ENCODE measurements at places on chromosomes 16 and 17. TPM values are rescaled to one million over a fixed set of nuclear protein-coding genes. Genes with fewer than 3 reads are reported as not detected.
A peak's percentile ranks its signal among the peaks of the same experiment; 100 is the strongest.

DNA sequence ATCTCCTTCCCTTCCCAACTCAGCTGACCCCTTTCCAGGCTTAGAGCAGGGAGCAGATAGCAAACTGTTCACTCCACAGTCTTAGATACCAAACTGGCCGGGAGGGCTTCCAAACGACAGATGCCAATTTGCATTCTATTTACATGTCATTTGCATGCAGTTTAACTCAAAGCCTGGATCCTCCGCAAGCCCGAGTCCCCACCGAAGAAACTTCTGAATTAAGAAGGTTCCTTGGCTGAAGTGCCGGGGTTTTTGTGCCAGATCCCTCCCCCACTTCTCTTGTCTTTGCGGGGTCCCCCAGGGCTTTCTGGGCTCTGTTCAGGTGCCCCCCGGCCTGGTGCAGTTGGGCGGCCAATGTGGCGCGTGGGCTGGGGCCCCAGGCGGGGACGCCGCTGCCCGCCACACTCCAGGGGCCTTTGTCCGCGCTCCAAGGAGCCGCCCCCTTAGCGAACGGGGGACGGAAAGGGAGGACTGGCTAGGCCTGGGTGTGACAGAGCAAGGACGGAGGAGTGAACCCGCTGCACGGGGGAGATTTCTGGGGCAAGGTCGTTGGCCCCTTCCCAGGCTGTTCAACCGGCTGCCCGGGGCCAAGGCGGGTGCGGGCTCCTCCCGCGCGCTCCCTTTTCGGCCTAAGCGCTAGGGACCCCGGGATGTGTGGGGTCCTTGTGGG, 1.2 kb downstream of the GPRC5B start:
- no peak for DNase-seq
- H3K36me3 ChIP-seq: no peaks in the 10 kb centered on the region
- peaks cover 12% of the 10 kb centered on the region for H3K27me3 ChIP-seq

Gene FMNL1
- total RNA-seq: 405 TPM

Gene UBE2O
- 43.7 TPM for total RNA-seq

GRCh38 chr16:25626172-25626571, 65.6 kb upstream of the HS3ST4 start:
- no peaks in the 10 kb centered on the region for H3K36me3 ChIP-seq
- no peak overlapping the region for H3K27ac ChIP-seq
- H3K4me3 ChIP-seq: no peak overlapping the region

GRCh38 chr16:56367764-56368163, 57.6 kb downstream of the AMFR start:
- peaks cover 51% of the 10 kb centered on the region for H3K36me3 ChIP-seq
- H3K27me3 ChIP-seq: no peaks in the 10 kb centered on the region
- no peak overlapping the region for H3K27ac ChIP-seq
- no peak for DNase-seq

DNA sequence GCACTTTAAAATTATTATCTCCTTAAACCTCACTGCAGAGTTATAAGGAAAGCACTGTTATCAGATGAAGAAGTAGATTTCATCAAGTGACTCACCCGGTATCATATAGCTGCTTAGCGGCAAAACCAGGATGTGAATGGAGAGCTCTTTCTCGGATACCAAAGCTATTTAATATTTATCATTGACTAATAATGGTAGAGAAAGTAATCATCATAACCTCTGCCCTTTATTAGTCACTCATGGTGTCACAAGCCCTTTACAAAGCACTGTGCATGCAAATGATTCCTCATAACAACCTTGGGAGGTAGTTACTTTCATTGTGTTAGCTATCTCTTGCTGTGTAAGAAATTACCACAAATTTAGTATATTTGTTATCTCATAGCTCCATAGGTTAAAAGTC, 592.9 kb downstream of the MAF start:
- no peaks in the 10 kb centered on the region for H3K27me3 ChIP-seq
- no peak overlapping the region for H3K4me3 ChIP-seq
- H3K4me1 ChIP-seq: peaks cover 5% of the 10 kb centered on the region
- no peaks in the 10 kb centered on the region for H3K36me3 ChIP-seq
- no peak overlapping the region for H3K27ac ChIP-seq

Gene EPOP
- total RNA-seq: 0.25 TPM

DNA sequence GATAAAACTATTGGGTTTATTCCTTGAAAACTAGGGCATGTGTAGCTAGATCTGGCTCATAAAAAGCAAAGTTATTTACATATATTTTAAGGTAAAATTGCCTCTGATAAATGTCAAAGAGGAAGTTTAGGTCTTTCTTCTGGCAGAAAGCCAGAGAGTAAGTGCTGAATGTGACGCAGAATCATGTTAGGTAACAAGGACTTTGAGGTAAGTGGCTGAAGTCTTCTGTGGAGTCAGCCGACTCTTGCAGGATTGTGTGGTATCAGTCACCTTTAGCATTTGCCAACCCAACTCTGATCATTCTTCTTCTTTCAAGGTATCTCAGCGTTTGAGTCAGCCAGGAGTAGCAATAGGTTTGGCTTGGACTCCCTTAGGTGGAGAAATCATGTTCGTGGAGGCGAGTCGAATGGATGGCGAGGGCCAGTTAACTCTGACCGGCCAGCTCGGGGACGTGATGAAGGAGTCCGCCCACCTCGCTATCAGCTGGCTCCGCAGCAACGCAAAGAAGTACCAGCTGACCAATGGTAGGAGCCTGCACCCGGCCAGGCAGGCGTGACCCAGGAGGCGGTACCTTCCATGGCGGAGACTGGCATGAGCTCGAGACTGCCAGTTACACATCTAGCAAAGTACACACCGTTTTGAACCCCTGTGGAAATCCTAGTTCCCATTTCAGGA, 37.9 kb downstream of the SIAH1 start:
- no peaks in the 10 kb centered on the region for H3K4me1 ChIP-seq
- no peak overlapping the region for H3K4me3 ChIP-seq
- H3K27me3 ChIP-seq: no peaks in the 10 kb centered on the region
- H3K36me3 ChIP-seq: peaks cover 21% of the 10 kb centered on the region
- no peak overlapping the region for H3K27ac ChIP-seq

DNA sequence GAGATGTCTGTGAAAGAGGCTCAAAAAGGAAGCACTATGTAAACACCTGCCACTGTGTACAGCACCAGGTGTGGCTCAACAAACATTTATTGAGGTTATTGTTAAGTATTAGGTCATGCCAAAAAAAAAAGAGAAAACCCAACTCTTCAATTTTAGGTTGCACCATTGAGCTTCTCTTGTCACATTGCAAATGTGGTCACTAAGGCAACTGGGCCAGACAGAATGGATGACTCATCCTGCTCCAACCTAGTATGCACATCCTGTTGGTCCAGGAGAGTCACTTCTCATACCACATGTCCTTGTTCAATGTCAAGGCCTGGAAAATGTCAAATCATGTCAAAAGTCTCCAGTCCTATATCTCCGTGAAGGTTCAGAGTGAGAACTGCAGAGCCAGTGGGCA, 25.0 kb downstream of the HOXB1 start:
- H3K36me3 ChIP-seq: no peaks in the 10 kb centered on the region
- H3K27ac ChIP-seq: no peak overlapping the region
- H3K4me1 ChIP-seq: peaks cover 10% of the 10 kb centered on the region
- H3K4me3 ChIP-seq: no peak overlapping the region
- DNase-seq: peak; percentile 43
- no peaks in the 10 kb centered on the region for H3K27me3 ChIP-seq

GRCh38 chr17:726271-726919, 6.0 kb upstream of the TLCD3A start:
- H3K36me3 ChIP-seq: no peaks in the 10 kb centered on the region
- H3K27ac ChIP-seq: no peak overlapping the region
- H3K4me3 ChIP-seq: no peak overlapping the region

Gene HID1
- total RNA-seq: 19.5 TPM

DNA sequence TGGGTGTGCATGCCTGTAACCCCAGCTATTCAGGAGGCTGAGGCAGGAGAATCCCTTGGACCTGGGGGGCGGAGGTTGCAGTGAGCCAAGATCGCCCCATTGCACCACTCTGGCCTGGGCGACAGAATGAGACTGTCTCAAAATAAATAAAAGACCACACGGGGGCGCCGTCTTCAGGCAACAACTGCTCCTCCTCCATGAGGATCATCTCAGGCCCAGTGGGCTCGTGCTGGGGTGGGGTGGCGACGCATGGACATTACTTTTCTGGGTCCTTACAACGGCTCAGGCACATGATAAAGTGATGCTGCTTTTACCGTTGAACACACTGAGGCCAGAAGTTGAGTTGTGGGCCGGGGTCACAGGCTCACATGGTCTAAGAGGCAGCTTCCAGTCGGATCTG, 56.2 kb downstream of the PRMT7 start:
- peaks cover 57% of the 10 kb centered on the region for H3K4me1 ChIP-seq
- H3K4me3 ChIP-seq: no peak overlapping the region
- H3K27me3 ChIP-seq: no peaks in the 10 kb centered on the region
- no peak overlapping the region for H3K27ac ChIP-seq
- DNase-seq: peak; percentile 39

DNA sequence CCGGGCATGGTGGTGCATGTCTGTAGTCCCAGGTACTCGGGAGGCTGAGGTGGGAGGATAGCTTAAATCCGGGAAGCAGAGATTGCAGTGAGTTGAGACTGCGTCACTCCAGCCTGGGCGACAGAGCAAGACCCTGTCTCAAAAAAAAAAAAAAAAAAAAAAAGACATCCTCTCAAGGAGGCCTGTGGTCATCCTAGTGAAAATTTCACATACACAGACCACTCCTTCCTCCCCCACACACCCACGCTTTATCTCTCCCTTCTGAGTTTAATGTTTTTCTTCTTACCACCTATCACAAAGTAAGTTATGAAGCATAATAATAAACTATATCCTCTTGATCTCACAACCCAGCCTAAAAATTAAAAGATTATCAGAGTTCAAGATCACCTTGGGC, 1.3 kb upstream of the NOL11 start:
- H3K4me1 ChIP-seq: peaks cover 28% of the 10 kb centered on the region
- peaks cover 11% of the 10 kb centered on the region for H3K36me3 ChIP-seq
- no peak for DNase-seq
- H3K27me3 ChIP-seq: no peaks in the 10 kb centered on the region

DNA sequence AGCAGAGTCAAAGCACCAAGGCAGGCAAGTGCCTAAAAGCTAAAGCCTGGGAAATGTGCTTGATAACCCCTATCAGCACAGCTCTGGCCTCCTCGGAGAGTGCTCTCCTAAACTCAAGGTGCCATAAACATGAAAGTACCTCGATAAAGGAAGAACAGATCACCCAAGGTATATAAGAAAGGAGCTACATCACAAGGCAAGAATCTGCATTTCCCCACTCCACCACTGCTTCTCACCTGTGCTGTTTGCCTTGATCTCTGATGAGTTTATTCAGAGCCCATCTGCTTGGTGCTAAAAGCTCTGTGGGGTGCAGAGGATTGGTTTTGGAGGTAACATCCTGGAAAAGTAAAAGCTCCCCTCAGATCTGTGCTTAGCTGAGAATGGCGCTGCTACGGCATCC, 449.5 kb upstream of the CDH5 start:
- H3K36me3 ChIP-seq: no peaks in the 10 kb centered on the region
- no peak overlapping the region for H3K27ac ChIP-seq
- H3K27me3 ChIP-seq: no peaks in the 10 kb centered on the region
- no peaks in the 10 kb centered on the region for H3K4me1 ChIP-seq
- no peak for DNase-seq
